ENCODE measurements at places on chromosomes 12 and 14.
A peak's percentile ranks its signal among the peaks of the same experiment; 100 is the strongest.

GRCh38 chr14:96198430-96199130 lies 6.1 kb upstream of the BDKRB2 start:
- peak overlapping the region; percentile 64 for H3K27ac ChIP-seq
- peaks cover 9% of the 10 kb centered on the region for H3K27me3 ChIP-seq
- peaks cover 14% of the 10 kb centered on the region for H3K4me1 ChIP-seq
- H3K36me3 ChIP-seq: no peaks in the 10 kb centered on the region
- peak overlapping the region; percentile 58 for H3K4me3 ChIP-seq

DNA sequence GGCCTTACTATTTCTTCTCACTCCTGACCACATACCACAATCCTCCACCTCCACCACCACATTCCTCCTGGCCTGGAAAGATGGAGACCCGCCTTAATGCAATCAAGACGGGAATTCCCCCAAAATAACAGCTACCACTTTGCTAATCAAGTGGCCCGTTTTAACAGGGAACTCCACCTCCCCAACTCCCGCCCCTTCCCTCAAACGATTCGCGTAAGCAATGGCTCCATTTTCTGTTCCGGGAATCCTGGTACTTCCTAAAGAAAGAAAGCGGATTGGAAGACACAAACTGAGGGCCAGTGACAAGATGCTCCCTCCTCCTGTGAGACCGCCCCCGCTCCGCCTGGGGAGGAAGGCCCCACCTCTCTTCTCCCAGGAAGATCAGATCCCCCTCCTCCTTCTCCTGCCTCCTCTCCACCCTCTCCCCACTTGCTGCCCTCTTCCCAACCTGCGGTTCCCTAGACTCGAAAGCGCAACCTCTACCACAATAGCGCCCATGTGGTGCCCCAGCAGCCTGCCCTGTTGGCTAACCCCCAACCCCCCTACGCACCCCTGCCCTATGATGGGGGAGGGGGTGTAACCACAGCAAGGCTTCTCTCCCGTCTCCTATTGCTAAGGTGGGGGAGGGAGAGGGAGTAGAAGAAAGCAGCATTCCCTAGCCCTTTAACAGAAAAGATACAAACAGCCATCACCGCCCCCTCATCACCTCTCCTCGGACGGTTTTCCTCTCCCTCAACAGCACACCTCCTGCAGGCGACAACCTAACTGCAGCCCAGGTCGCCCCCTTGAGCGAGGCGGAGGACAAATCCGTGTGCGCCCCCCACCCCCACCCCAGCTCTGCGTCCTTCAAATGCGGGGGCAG lies 777 bp downstream of the ARF3 start:
- H3K27me3 ChIP-seq: peaks cover 18% of the 10 kb centered on the region
- H3K4me1 ChIP-seq: peaks cover 28% of the 10 kb centered on the region
- no peak for DNase-seq
- H3K4me3 ChIP-seq: peak overlapping the region; percentile 92

DNA sequence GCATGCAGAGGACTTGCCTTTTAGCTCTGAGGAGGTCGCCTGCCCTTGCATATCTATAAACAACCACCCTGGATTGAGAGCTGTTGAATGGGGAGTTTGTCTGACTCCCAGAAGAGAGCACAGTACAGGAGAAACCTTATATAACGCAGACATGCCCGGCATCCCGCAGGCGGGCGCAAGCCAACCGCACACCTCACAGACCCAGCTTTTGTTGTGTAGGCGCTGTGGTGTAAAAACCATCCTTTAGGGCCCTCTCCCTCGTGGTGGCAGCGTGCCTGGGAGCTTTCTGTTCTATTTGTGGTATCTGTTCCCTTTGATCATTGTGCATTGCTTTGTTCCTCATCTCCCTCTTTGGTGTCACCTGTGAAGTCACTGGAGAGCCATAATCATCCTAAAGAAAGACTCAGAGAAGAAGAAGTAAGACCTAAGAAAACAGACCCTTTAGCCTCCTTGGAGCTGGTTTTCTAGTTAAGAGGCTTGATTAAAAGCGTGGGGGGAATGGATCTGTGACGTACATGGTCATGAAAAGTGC lies 77.7 kb downstream of the ETV6 start:
- peaks cover 47% of the 10 kb centered on the region for H3K4me1 ChIP-seq
- no peak overlapping the region for H3K4me3 ChIP-seq
- DNase-seq: peak; percentile 46
- no peaks in the 10 kb centered on the region for H3K27me3 ChIP-seq

GRCh38 chr12:53726946-53727309 lies 324 bp downstream of the CALCOCO1 start:
- DNase-seq: no peak
- peaks cover 7% of the 10 kb centered on the region for H3K27me3 ChIP-seq
- peaks cover 15% of the 10 kb centered on the region for H3K4me1 ChIP-seq
- peak overlapping the region; percentile 93 for H3K27ac ChIP-seq

- H3K4me1 ChIP-seq: peaks cover 8% of the 10 kb centered on the region
- no peak overlapping the region for H3K4me3 ChIP-seq
- no peak overlapping the region for H3K27ac ChIP-seq
- H3K27me3 ChIP-seq: no peaks in the 10 kb centered on the region
Measured at GRCh38 chr12:131525795-131526508, 184.9 kb upstream of the SFSWAP start.

DNA sequence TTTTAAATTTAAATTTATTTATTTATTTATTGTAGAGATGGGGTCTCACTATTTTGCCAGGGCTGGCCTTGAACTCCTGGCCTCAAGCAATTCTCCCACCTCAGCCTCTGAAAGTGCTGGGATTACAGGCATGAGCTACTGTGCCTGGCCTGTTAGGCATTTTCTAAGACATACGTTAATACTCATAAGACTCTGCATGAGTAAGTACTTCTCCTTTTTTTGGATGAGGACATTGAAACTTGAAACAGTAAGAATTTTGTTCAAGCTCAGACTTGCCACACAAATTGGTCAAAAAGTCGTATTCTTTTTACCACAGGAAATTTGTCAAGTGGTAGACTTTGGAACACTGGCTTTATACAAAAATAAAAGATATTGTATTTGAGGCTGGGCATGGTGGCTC lies 187.4 kb upstream of the RASSF8 start:
- peaks cover 5% of the 10 kb centered on the region for H3K27me3 ChIP-seq
- DNase-seq: no peak
- H3K4me3 ChIP-seq: no peak overlapping the region
- no peaks in the 10 kb centered on the region for H3K4me1 ChIP-seq
- no peak overlapping the region for H3K27ac ChIP-seq

GRCh38 chr14:47040550-47040949 lies 389.0 kb upstream of the RPL10L start:
- no peak overlapping the region for H3K27ac ChIP-seq
- no peak overlapping the region for H3K4me3 ChIP-seq
- DNase-seq: no peak
- H3K36me3 ChIP-seq: no peaks in the 10 kb centered on the region

DNA sequence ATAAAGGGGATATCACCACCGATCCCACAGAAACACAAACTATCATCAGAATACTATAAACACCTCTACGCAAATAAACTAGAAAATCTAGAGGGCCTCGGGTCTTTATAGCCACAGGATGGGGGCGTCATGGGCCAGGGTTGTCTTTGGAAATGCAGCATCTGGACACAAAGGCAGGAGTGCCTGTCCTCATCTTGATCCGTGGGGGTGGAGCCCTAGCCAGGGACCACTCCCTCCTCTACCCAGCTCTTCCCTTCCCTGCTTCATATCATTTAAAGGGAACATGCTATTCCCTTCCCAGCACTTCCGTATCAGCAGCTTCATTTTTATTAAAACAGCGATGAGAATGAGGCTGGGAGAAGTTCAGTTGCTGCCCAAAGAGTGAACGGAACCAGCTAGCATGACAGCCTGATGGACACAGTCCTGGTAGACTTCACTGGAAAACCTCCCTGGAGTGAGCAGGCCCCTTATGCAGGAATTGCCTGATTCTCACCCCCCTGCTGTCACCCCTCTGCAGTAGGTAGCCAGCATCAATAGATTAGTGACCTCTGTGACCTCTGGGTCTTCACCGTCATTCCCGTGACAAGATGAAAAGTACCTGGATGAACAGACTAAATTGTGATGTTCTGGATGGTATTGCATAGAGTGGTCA lies 251.4 kb upstream of the RGS6 start:
- DNase-seq: no peak
- H3K27ac ChIP-seq: no peak overlapping the region
- H3K4me1 ChIP-seq: peaks cover 10% of the 10 kb centered on the region
- no peak overlapping the region for H3K4me3 ChIP-seq

GRCh38 chr12:6465467-6466183 lies 4.9 kb downstream of the VAMP1 start:
- peak overlapping the region; percentile 68 for H3K27ac ChIP-seq
- no peaks in the 10 kb centered on the region for H3K27me3 ChIP-seq
- peak overlapping the region; percentile 32 for H3K4me3 ChIP-seq

GRCh38 chr14:89797148-89797547 lies 157.4 kb downstream of the EFCAB11 start:
- DNase-seq: no peak
- H3K4me3 ChIP-seq: no peak overlapping the region
- H3K27me3 ChIP-seq: peaks cover under 1% of the 10 kb centered on the region
- H3K4me1 ChIP-seq: no peaks in the 10 kb centered on the region
- no peak overlapping the region for H3K27ac ChIP-seq

GRCh38 chr14:49692193-49692757 lies 645 bp upstream of the KLHDC1 start:
- no peak for DNase-seq
- no peaks in the 10 kb centered on the region for H3K27me3 ChIP-seq
- peak overlapping the region; percentile 80 for H3K27ac ChIP-seq
- H3K4me1 ChIP-seq: peaks cover 31% of the 10 kb centered on the region
- peak overlapping the region; percentile 78 for H3K4me3 ChIP-seq

- DNase-seq: no peak
- H3K4me3 ChIP-seq: no peak overlapping the region
Measured at GRCh38 chr14:104755621-104756020, 2.7 kb downstream of the SIVA1 start.

- DNase-seq: no peak
- H3K4me1 ChIP-seq: peaks cover 15% of the 10 kb centered on the region
- no peaks in the 10 kb centered on the region for H3K27me3 ChIP-seq
- no peak overlapping the region for H3K4me3 ChIP-seq
Measured at GRCh38 chr12:120784804-120785203, 59.2 kb downstream of the ACADS start.

DNA sequence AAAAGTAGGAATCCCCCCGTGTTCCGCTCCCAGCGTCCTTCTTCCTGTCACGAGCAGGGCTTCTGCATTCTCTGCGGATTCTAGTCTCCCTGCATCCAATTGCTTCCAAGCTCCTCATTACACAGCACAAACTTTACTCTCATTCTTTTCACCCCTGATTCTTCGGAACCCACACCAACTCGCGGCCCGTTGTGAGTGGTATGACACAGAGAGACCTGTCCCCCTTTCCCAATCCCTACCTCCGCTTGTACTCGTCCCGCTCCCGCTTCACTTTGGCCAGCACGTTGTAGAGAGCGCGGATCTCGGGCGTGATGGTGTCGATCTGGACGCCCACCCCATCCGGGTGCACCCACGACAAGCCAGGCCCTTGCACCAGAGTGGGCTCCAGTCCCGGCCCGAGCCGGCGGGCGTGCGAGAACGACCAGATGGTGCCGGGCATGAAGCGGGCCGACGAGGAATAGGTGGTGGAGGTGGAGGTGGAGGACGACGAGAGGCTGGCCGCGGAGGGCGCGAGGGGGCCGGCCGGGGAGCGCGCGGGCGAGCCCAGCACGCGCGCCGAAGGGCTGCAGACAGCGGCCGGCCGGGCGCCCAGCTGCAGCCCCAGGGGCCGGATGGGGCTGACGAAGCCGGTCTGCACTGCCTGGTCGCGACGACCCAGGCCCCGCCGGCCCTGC lies 687 bp downstream of the IFFO1 start:
- H3K27me3 ChIP-seq: no peaks in the 10 kb centered on the region
- peaks cover 45% of the 10 kb centered on the region for H3K4me1 ChIP-seq
- H3K4me3 ChIP-seq: peak overlapping the region; percentile 93
- peaks cover 45% of the 10 kb centered on the region for H3K36me3 ChIP-seq
- no peak for DNase-seq

- peak overlapping the region; percentile 86 for H3K27ac ChIP-seq
- peak overlapping the region; percentile 85 for H3K4me3 ChIP-seq
- H3K4me1 ChIP-seq: peaks cover 52% of the 10 kb centered on the region
- H3K36me3 ChIP-seq: peaks cover 17% of the 10 kb centered on the region
- peaks cover 18% of the 10 kb centered on the region for H3K27me3 ChIP-seq
Measured at GRCh38 chr12:54417712-54418440, 1.2 kb downstream of the ITGA5 start.

DNA sequence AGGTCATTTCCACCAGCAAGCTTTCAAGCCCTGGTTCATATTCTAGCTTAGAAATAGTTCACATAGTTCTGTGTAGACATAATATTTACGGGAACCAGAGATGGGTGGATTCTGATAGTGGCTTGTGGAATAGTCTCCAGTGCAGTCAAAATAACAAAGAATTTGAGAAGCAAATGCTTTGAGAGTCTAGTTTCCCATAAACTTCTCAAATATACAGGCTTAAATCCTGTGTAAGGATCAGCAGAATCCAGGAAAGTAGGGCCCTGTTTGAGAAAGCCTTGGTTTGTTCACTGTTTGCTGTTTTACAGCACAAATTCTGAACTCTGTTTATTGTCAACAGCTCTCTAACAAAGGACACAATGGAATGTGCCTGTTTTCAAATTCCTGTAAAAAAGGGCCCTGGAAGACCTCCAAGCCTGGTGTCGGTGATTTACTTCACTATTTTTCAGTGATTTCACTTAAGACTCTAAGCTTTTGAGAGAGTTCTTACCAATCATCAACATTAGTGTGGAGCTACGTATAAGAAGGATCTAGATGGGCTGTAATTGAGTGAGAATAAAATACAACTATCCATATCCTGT lies 11.4 kb upstream of the FOS start:
- no peaks in the 10 kb centered on the region for H3K36me3 ChIP-seq
- no peak overlapping the region for H3K4me3 ChIP-seq
- no peak overlapping the region for H3K27ac ChIP-seq
- no peak for DNase-seq
- peaks cover 58% of the 10 kb centered on the region for H3K27me3 ChIP-seq

GRCh38 chr12:26833743-26834490 lies 923 bp upstream of the ITPR2 start:
- peaks cover 4% of the 10 kb centered on the region for H3K36me3 ChIP-seq
- peaks cover 26% of the 10 kb centered on the region for H3K4me1 ChIP-seq
- peak overlapping the region; percentile 85 for H3K4me3 ChIP-seq
- H3K27me3 ChIP-seq: no peaks in the 10 kb centered on the region

- no peaks in the 10 kb centered on the region for H3K4me1 ChIP-seq
- H3K4me3 ChIP-seq: no peak overlapping the region
- no peak for DNase-seq
- peaks cover 11% of the 10 kb centered on the region for H3K36me3 ChIP-seq
Measured at GRCh38 chr14:59333668-59334067, 131.5 kb downstream of the GPR135 start.

DNA sequence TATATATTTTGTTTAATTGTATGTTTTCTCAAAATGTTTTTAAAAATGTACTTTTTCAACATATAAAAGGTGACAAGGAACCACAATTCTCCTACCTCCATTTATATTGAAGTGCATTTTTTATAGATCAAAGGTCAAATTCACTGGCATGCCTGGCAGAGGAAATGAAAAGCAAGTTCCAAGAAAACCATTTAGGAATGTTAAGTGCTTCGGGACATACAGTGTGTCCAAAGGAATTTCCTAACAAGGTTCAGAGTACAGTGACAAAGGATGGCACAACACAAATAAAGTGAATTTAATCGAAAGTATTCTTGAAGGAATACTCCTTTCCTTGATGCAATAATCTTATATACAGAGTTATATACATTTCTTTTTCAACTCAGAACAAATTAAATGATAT lies 242.3 kb downstream of the CCER1 start:
- no peaks in the 10 kb centered on the region for H3K27me3 ChIP-seq
- no peaks in the 10 kb centered on the region for H3K36me3 ChIP-seq
- no peak for DNase-seq
- no peak overlapping the region for H3K27ac ChIP-seq
- no peaks in the 10 kb centered on the region for H3K4me1 ChIP-seq
- no peak overlapping the region for H3K4me3 ChIP-seq
